ENCODE measurements at places on chromosomes 13 and 19.

- no peak for DNase-seq
Measured at GRCh38 chr13:112154301-112155060, 87.5 kb downstream of the SOX1 start.

DNA sequence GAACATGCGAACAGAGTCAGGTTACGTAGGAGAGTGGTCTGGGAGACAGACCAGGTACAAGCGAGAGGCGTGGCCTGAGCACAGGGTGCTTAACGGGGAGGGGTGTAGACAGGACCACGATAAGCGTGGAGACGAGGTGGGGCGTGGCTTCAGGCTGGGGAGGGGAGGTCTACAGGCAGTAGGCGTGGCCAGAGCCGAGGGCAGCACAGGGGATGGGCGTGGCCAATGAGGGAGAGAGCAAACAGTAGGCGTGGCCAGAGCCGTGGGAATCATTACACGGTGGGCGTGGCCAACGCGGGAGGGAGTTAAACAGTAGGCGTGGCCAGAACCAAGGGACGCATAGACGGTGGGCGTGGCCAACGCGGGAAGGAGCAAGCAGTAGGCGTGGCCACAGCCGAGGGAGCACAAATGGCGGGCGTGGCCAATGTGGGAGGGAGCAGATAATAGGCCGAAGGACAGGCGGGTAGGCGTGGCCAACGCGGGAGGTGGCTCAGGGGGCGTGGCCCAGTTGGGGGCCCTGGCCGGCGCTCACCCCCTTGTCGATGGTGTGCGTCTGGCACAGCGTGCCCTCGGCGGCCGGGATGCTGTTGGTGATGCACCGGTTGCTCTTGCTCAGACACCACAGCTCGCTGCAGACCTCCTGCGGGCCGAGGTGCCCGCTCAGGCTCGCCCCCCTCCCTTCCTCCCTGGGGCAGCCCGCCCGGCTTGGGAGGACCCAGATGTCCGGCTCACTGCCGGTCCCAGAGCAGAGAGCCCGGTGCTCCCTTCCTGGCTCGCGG lies 15.2 kb upstream of the MYO1F start:
- no peak for DNase-seq

DNA sequence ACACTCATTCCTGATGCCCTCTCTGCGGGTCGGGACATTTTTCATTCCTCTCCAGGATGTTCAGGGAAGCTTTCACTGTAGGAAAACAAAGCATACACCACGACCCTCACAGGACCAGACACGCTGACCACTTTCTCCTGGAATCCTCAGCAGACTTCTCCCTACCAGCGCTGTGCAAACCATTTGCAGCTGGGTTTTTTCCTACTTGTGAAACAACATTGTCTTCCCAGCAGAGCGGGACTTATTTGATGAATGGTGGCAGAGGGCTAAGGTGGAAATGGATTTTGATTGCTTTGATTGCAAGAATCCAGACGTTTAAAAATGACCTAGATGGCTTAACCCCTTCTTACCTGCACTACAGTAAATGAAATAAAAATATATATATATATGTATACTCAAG lies 265.9 kb downstream of the TBC1D4 start:
- no peak for DNase-seq

- DNase-seq, result no peak
Measured at GRCh38 chr19:3506384-3507340, 551 bp downstream of the FZR1 start.

GRCh38 chr19:1475751-1476437 lies 3.1 kb downstream of the C19orf25 start:
- DNase-seq, result no peak

GRCh38 chr13:76329004-76329403 lies 557.2 kb downstream of the KCTD12 start:
- no peak for DNase-seq

DNA sequence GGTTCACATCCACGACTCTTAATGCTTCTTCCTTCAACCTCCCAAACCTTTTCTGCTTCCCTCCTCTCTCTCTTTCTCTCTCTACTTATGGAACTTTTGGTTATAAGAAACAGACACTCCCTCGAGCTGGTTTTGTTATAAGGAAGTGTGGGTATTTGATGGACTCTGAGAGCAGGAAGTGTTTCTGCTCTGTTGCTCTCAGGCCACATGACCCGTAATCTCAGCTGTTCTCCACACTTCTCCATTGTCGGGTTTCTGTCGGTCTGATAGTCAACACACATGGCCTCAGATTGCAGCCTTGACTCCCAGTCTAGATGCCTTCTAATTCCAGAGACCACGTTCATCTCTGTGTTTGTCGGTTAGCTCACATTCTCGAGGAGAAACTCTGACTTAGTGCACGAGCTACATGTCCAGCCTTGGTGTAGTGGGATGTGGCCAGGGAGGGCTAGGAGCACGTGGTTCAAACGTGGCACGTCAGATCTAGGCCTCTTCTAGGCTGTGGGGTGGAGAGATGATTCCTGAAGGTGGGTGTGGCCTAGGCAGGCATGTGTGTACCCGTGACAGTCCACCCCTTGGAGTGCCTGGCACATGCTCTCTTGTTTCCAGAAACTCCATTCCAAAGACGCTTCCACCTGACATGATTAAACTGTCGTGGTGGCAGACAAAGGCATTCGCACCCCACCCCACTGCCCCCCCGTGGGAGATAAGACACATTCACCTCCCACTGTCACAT lies 26.3 kb downstream of the CNFN start:
- DNase-seq, result no peak

- DNase-seq, result no peak
Measured at GRCh38 chr13:33611121-33611805, 206.7 kb upstream of the RFC3 start.

- no peak for DNase-seq
Measured at GRCh38 chr19:7904074-7905020, 670 bp downstream of the MAP2K7 start.

DNA sequence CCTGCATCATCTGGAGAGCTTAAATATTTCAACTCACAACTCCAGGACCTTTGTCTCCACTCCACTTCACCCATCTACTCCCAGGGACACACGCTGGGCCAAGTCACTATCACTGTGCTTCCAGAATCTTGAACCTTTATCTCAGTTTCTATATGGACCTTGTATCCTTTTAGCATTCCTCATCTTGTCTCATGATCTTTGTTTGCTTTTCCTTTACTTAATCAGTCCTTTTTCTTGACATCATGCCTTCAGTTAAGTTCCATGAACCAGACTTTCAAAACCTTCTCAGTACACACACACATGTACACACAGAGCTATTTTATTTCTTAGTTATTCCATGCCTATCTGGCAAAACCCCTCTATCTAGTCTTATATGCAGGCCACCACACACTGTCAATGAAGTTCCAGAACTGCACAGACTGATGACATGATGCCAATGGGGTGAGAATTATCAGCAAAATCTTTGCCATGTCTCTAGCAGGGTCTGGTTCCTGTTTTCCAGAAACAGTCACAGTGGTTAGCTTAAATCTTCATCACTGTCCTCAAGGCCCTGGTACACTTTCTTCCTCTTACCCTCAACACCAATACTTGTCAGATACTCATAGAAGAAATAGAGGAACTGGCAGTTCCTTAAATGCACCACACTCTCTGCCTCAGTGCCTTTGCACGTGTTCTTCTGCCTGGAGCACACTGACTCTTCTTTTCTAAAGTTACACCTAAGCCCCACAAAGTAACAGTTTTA lies 77.6 kb upstream of the STARD13 start:
- DNase-seq, result no peak

- DNase-seq, result no peak
Measured at GRCh38 chr19:8449830-8450229, 5.1 kb downstream of the HNRNPM start.

- DNase-seq, result no peak
Measured at GRCh38 chr19:48118131-48118517, 7.5 kb upstream of the PLA2G4C start.

- DNase-seq, result no peak
Measured at GRCh38 chr19:55673889-55674288, 1.1 kb upstream of the EPN1 start.

DNA sequence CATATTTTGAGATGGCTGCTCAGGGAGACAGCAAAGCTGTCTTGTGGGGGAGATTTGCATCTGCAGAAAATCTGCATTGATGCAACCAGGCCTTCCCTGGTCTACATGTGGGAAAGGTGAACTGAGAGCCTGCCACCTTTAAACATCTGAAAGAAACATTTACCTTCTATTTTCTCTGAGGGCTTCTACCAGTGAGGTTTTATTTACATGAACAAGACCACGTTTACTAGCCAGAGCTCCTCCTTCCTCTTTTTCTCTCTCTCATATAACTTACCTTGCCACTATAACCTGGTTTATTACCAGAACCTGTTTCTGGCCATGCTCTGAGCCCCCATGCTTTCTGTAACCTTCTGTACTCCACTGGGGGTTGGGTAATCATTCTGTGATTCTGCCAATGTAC lies 14.4 kb upstream of the RUBCNL start:
- DNase-seq, result no peak

DNA sequence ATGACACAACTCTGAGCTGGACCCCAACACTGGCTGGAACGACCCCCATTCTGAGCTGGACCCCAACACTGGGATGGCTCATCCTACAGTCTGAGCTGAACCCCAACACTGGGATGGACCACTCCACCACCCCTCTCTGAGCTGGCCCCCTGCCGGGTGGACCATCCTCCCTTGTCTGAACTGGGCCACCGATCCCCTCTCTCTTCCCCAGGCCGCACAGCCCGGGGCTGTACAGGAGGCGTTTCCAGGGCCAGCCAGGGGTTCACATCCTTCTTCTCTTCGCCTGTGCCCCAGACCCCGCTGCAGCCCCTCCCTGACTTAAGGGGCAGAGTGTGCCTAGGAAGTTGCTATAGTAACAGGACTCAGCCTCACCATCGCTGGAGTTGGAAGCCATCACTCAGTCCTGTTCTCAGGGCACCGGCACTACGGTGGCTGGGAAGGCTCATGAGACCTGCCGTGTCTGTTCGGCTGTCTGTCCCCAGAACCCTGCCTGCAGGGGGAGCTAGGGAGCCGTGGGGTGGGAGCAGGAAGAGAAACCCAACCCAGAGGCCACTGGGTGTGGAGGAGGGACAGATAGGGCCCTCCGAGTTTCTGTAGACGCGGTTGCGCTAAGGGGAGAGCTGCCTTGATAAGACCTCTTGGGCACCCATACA lies 3.7 kb downstream of the PRKACA start:
- no peak for DNase-seq

GRCh38 chr13:34748073-34748472 lies 194.0 kb upstream of the NBEA start:
- no peak for DNase-seq

DNA sequence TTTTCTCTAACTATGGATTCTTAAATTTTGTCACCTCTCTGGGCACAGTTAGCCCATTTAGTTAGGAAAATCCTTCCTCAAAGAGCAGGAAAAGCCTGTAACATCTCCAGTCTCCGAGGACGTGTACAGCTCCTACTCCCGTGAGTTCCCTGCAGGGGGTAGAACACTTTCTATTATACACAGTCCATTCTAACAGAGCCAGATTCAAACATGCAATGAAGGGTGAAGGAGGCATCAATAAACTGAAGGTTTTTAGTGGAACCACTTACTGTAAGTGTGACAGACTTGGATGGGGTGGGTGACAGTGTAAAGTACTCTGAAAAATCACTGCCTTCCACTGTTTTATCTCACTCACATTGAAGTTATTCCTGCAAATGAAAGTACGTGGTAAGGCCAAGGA lies 204.7 kb upstream of the DACH1 start:
- no peak for DNase-seq

DNA sequence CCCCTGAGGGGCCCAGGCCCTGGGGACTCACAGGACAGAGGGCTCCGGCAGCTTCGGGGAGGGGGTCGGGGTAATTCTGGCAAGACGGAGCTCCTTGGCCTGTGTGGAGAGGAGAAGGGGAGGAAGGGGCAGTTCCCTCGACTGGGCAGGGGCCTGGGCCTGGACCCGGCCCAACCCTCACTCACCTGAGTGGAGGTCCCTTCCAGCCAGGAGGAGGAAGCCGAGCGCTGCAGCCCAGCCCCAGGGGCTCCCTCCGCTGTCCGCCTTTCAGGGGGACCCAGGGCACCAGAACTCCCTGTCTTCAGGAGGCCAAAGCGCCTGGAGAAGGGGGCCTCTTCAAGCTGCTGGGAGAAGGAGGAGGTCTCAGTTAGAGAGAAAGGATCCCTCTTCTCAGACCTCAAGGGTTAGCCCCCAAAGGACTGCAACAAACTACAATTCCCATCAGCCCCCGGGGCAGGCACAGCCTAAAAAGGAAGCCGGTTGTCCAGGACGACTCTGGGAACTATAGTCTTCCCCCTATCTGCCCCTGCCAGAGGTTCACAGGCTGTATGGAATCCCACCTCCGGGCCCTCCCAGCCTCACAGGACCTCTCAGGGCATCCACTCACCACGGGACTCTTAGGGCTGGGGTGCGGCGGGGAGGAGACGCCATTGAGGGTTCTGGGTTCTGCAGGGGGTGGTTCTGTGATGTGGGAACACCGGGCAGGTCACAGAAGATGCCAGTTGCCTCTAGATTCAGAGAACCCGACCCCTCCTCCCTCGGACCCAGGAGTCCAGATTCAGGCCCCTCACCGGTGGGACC lies 19.8 kb downstream of the EPS8L1 start:
- no peak for DNase-seq

GRCh38 chr13:31898378-31899071 lies 133.0 kb upstream of the FRY start:
- DNase-seq, result no peak

DNA sequence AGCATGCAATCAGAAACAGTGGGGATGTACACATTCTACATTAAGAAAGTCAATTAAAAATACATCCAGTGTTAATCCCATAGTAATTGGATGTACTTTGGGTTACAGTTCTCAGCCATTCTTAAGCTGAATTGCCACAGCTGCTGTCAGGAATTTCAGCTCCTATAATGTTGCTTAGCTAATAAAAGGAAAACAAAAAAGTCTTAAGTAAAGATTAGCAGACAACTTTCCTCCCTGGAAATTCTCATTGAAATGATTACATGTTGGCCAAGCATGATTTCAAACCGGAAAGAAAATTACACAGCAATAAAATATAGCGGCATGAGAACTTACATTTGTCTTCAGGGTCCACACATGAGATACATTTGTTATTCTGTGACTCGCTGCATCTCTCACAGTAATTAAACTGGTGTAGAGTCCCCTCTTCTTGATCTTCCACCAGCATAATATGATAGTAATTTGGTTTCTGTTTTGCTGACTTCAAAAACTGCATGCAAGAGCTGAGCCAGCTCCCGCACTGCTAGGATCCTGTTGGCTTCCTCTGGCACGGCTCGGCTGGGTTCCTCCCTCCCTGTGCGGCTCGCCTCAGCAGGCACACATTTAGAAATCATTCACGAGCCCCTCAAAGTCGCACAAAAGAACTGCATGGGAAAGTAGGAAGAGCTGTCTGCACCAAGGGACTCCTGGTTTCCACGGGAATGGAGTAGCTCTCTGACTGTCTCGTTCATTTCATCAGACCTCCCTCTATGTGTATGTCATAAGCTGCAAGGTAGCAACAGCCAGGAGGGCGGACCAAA lies at the start of gene HTR2A:
Gene HTR2A (minus strand): TSS at position 713 of the 797 bp plus-strand sequence. CDS start 1,147 bp downstream, outside the sequence.
- DNase-seq, result no peak
